ENCODE measurements at places on chromosomes 3 and 15. TPM values are rescaled to one million over a fixed set of nuclear protein-coding genes. Genes with fewer than 3 reads are reported as not detected.

The ACKR4 gene
- 2.2 TPM for total RNA-seq

The AGTR1 gene
- total RNA-seq: 16.3 TPM

DNA sequence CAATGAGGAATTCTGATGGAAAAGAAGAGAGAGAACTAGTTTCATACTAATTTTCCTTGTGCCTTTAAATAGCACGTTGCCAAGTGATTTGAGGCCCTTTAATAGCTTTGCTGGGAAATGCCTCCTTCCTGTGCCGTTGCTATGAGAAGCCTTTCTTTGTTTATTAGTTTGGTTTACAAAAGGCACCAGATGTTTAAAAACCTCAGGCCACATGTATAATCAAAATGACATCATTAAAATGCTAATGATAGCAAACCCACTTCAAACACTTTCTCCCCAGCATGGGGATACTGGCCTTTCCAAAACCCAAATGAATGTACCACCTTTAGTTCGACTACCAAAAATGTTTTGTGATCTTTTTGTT, 50.0 kb upstream of the TBC1D23 start:
- H3K27me3 ChIP-seq: no peaks in the 10 kb centered on the region
- H3K4me1 ChIP-seq: peaks cover 47% of the 10 kb centered on the region
- DNase-seq: peak; percentile 53

- peak overlapping the region; percentile 89 for H3K27ac ChIP-seq
- DNase-seq: no peak
Measured at GRCh38 chr15:63072023-63072650, 29.6 kb downstream of the TPM1 start.

GRCh38 chr15:90819850-90820249, 48.5 kb upstream of the FURIN start:
- peaks cover 10% of the 10 kb centered on the region for H3K4me1 ChIP-seq
- H3K27me3 ChIP-seq: no peaks in the 10 kb centered on the region
- no peaks in the 10 kb centered on the region for H3K36me3 ChIP-seq
- H3K27ac ChIP-seq: no peak overlapping the region

DNA sequence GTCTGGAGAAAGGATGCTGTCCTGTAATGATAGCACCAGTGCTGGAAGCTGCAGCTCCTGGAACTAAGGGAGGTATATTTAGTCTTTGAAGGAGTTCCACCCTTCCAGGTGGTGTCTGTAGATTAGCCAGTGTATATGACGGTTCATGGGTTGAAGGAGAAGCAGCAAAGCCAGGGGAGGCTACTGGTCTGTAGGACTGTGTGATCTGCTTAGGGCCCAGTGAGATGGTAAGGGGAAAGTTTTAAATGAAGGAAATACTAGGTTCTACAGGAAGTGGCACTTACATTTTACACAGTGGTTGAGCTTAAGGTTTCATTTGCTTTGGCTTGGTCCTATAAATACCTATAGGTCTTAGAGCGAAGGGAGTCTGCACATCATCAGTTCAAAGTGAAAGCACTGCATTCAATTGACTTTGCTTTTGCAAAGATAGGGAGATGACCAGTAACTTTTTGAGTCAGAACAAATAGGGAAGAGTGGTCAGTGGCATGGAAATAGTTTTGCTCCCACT, 5.6 kb downstream of the SLC25A38 start:
- H3K4me1 ChIP-seq: peaks cover 22% of the 10 kb centered on the region
- no peaks in the 10 kb centered on the region for H3K27me3 ChIP-seq
- peaks cover 44% of the 10 kb centered on the region for H3K36me3 ChIP-seq
- no peak for DNase-seq

The TWF2 gene
- 89.5 TPM for total RNA-seq
